ENCODE measurements at places on chromosomes 6 and 20. TPM values are rescaled to one million over a fixed set of nuclear protein-coding genes. Genes with fewer than 3 reads are reported as not detected.

DNA sequence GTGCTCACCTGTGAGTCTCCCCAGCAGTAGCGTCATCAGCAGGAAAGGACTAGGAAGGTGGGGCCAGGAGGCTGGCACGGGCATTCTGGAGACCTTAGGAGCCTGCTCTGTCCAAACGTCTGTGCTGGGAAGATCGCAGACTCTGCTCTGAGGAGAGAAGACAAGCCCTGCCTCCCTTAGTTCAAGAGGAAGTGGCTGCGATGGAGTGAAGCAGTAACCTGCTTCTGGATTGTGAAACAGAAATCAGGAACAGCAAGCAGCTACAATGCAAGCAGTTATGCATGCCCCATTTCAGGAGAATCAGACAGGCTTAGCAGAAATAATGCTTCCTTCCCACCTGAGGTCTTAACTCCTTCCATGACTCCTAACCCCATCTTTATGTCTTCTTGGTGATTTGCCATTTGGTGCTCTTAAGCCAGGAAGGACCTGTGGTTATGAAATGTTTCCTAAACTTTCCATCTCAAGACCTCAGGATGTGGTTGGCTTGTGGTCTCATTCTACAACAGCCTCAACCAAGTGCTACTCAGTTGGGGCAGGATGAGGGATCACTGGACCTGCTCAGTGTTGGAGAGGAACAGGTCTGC, at the start of gene SIRPB1:
Gene SIRPB1 (minus strand): TSS at position 149 of the 584 bp plus-strand sequence. CDS start 65 bp downstream, at position 84.
- DNase-seq, result no peak

GRCh38 chr6:61887423-61887822, 398.6 kb downstream of the KHDRBS2 start:
- DNase-seq, result no peak

LIN28B gene
- 29.0 TPM for total RNA-seq

DNA sequence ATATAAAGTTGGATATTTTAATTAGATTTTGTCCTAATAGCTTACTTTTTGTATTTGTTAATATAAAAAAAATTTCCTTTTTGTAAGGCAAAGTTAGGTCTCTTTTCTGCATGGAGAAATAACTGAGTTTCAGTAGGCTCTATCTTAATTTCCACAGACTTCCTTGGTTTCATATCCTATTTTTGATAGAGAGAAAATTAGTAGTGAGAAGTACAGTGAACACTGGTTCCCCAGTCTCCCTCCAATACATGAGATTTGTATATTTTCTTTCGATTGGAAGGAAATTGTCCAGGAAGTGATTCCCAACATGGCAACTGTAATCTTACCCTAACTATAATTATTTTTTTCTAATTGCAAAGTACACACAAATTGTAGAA, 26.4 kb downstream of the TRIM27 start:
- DNase-seq, result no peak

- no peak for DNase-seq
These were observed 37.4 kb upstream of the TBXT start for GRCh38 chr6:166204852-166205650.
